ENCODE measurements at places on chromosomes 4 and X. TPM values are rescaled to one million over a fixed set of nuclear protein-coding genes. Genes with fewer than 3 reads are reported as not detected.

ZBTB33 gene
- 29.0 TPM for total RNA-seq

HPGD gene
- total RNA-seq, result 0.96 TPM

EGF gene
- total RNA-seq, result 20.4 TPM

ESX1 gene
- 1.6 TPM for total RNA-seq

PF4V1 gene
- not detected for total RNA-seq

SYTL4 gene
- total RNA-seq, result 23.6 TPM

KLKB1 gene
- total RNA-seq, result not detected

CCDC160 gene
- 0.23 TPM for total RNA-seq

ACTRT1 gene
- not detected for total RNA-seq

KDM6A gene
- total RNA-seq, result 20.5 TPM

DNA sequence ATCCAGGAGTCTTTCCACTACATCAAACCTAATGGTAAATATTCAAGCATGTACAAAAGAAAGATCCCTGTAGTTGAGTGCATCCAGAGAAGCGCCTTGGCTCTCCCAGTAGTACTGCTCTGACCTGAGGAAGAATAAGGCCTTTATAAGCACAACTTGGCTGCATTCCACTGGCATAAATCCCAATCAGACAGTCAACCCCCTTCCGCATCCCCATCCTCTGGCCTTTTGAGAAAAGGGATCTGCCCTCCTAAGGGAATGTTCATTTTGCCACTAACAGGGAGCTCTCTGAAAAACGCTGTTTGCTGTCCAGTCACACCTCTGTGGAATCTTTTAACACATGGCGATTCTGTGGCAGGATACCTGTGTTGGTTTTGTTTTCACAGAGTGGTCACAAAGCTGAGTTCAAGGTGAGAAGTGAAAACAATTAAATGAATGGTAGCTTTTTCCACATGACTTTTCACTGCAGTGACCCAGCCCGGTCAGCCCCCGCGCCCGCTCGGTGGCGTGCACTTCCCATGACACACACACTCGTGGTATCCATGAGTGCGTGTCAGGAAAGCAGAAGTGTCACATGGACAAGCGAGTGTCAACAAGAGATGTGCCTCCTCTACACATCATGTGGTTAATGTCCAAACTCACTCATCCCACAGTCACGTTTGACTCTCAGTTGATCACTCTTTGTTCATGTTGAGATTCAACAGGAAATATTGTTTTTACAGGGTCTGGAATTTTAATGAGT lies 112.2 kb upstream of the ENPP6 start:
- no peak for DNase-seq

DNA sequence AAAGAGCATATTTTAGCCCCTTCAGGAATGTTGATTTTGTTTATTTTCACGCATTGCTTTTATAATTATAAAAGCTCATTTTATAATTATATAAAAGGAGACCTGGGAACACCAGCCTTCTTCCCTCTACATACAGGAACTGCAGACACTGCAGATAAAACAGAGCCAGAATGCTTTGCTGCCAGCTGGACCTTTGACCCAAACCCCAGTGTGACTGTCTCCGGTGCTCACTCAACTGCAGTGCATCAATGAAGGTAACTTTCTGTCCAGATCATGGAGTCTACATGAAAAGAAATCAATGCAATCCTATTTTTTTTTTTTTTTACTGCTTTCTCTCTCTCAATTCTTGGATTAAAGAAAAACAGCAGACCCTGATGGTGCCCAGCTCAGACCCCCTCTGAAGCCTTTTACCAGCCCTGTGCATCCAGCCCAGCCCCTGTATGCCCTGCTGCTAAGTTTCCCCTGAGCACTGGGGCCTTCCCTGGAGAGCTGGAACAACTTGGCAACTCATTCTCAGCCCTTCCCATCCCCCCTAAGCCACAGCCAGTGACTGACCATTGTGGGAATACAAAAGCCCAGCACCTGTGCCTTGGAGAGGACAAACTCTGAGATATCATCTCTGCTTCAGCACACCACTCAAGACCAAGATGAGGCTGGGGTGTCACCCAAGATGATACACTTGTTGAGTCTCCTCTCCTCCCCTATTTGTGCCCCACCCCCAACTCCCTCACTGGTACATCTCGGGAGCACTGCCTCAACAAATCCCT lies 182.1 kb downstream of the EVC2 start:
- no peak for DNase-seq

GRCh38 chr4:10159671-10160070 lies 43.1 kb upstream of the WDR1 start:
- DNase-seq, result no peak

DNA sequence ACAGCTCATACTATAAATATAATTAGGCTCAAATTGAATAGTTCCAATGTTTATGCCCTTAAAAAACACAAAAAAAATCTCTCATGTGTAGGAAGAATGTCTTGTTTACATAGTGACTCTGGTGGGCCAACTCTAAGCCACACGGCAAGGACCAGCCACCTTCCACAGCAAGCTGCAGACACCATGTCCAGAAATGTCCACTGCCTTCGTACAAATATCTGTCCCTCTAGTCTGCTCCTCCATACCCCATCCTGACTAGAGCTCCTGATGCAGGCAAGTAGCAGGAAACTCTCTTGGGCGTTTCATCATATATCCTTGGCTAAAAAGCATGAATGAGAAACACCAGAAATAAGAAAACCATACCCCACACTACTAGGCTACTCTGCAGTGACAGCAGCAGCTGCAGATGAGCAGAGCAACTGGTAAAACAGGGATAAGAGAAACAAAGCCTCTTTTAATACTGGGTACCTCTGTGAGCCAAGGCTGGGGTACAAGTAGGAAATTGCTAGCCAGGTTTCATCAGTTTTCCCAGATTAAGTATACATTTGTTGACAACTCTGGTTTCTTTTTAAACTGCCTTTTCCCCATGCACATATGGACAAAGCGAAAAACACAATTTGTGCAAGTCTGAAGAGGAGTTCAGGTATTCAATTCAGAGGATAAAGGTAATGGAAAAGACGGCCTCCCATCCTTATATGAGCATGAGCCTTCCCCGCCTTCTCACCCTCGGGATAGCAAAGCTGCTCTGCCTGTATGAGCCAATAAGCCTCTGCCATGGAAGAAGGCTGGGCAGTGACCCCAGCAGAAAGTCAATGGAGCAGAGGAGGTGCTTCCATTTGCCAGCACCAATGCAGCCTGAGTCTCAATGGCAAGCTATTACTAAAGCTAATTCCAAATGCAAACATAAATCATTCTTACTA lies 245.4 kb downstream of the DCLK2 start:
- no peak for DNase-seq

GRCh38 chrX:136975684-136976470 lies 57.9 kb downstream of the GPR101 start:
- no peak for DNase-seq

- DNase-seq, result no peak
Measured at GRCh38 chrX:124829930-124830329, 483.6 kb downstream of the SH2D1A start.

DNA sequence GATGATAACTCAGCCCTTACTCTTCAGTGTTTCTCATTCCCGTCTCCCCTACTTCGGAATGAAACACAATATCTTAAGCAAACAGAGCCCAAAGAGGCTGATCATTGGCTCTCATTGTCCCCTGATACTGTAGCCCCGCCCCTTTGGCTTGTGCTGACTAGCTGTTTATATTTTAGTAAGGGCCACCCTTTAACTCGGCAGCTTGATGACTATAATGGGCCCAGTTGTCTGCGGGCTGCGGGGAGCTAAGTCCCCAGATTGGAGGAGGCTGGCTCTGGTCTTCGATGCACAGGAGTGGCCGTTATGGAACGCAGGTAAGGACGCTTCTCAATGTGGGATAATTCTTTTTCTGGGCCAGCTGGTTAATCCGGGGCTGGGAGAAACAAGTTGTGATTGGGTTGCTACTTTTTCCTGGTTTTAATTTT lies at the start of gene TRIM2:
Gene TRIM2, plus strand, starts transcription at position 197 of the 425 bp plus-strand sequence. Its CDS starts 88 bp downstream, at position 285.
- DNase-seq, result peak; percentile 83

- DNase-seq, result no peak
Measured at GRCh38 chr4:3703677-3704521, 62.3 kb upstream of the ADRA2C start.

- DNase-seq, result no peak
Measured at GRCh38 chr4:125434136-125434535, 119.4 kb downstream of the FAT4 start.

DNA sequence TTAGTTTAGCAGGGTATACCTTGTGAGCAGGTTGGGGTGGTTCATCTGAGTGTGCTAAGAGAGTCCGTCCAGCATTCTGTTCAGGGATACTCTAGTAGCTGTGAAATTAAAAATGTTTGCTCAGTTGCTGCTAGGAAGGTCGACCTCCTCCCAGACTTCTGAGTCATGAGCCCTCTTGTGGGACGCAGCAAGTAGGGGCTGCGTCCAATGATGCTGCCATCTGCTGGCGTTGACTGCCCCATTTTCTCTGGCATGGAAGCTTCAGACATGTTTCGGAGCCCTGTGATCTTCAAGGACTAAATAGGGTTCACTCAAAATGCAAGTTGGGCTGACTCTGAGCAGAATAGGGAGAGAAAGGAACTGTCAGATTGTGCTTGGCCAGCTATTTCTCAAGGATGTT lies 201.0 kb upstream of the ARSJ start:
- no peak for DNase-seq

- no peak for DNase-seq
Measured at GRCh38 chr4:84956014-84956413, 10.5 kb downstream of the WDFY3 start.
